ENCODE measurements at places on chromosomes 7 and 10.

GRCh38 chr10:61197057-61197456, 253.1 kb upstream of the RHOBTB1 start:
- DNase-seq = no peak

DNA sequence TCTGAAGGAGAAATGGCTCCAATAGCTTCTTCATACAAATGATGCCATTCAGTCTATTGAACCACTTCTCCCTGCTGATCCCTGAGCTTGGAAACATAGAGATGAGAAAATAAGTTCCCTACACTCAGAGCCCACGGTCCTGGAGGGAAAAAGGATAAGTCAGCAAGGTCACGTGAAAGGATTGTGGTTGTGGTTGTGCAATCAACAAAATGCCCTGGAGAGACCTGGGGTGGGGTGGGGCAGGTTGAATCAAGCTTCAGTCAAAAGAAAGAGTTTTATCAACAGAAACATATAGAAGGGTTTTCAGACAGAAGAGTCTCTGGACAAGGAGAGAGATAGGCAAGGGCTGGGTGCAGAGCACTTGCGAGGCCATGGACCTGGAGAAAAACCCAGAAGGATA, 30.1 kb downstream of the C10orf90 start:
- peak; percentile 29 for DNase-seq

DNA sequence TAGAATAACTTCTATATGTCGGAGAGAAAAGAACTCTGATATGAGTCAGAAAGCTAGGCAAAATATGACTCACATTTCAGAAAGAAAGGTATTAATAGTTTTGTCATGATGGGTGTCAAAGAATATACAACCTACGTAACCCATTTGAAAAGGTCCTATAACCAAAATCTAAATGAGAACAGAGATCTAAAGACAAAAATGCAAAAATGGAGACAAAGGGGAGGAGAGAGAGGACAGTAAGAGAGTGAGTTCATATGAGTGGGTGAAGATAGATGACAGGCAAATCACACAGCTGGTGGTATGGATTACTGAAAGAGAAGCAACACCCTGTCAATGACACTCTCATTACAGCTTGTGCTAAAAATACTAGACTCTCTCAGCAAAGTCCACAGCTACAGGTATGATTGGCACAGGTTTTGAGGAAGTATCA, 25.6 kb downstream of the ANKMY2 start:
- no peak for DNase-seq

- DNase-seq = no peak
These were observed at the start of gene PDGFA for GRCh38 chr7:519484-520390. Gene PDGFA (minus strand): TSS chr7:519846. CDS start chr7:519001, 845 bp downstream.

DNA sequence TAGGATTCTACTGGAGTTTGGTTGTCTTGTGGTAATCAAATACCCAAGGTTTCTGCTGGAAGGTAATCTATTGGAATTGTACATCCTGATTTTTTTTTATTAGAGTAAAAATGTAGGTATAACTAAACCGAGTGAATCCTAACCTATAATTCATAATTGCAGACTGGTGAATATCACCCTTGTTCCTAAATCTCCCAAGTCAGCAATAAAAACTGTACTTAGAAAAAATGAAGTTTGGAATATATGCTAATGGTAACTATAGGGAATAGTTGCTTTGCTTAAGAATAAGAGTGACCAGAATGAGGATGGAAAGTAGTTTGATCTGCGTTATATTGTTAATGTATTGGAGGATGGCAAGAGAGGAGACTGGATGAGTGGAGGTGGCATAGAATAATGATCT, 10.7 kb upstream of the FZD8 start:
- no peak for DNase-seq

DNA sequence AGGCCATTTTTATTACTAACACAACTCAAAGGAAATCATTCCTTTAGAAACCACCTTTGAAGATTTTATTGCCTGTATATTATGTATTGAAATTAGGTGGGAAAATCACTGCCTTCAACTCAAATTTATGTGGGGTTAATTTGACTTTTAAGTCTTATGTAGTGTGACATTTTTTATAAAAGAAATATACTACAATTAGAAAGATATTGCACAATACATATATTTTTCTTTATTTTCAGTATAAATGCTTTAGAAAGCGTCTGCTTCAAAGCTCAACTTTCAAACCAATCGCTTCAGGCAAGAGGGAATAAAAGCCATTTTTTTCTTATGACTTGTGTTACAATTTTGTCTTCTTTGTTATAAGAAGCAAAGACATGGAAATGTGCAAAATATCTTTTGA, 337.4 kb upstream of the ZWINT start:
- DNase-seq = no peak

- DNase-seq = no peak
These were observed 2.0 kb upstream of the BLVRA start for GRCh38 chr7:43756368-43757072.

GRCh38 chr10:66811211-66811610, 114.6 kb upstream of the LRRTM3 start:
- no peak for DNase-seq

DNA sequence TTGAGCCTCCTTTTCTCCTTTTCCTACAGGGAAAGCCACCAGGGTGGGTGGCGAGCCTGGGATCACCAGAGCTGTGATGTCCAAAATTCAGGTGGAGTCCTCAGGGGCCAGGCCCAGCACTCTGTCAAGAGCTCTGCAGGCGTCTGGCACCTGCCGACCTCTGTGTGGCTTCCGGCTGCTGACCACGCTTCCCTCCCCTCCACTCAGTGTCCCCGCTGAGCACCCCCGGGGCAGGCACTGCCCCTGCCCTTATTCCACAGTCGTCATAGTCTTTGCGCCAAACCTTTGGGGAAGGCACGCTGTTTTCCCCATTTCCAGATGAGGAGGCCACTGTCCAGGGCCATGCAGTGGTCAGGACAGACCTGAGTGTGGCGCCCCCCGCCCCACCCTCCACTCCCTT, 7.5 kb downstream of the MTG1 start:
- DNase-seq = no peak

DNA sequence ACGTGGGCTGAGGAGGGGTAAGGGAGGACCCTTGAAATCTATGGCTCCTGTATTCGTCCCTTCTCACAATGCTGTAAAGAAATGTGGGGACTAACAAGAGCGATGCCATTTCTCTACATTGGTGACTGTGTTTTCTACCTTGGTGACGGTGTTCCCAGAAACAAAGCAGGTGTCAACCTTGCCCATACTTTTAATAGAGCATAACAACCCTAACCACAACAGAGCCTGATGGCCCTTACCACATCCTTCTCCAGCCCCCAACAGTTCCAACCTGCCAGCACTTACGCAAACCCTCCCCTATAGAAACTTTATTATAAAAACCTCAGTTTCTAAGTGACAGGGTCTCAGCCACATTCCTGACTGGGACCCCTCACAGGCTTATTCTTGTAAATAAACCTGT, 28.2 kb upstream of the ADCYAP1R1 start:
- no peak for DNase-seq

DNA sequence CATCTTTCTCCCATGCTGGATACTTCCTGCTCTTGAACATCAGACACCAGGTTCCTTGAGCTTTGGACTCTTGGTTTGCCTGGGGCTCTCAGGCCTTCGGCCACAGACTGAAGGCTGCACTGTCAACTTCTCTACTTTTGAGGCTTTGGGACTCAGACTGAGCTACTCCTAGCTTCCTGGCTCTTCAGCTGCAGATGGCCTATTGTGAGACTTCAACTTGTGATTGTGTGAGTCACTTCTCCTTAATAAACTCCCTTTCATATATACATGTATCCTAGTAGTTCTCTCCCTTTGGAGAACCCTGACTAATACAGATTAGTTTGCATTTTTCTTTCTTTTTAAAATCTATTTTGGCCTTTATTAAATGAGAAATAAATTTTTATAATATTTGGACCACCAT, 276.2 kb upstream of the SEMA3C start:
- DNase-seq = no peak

GRCh38 chr7:51121931-51122425, 194.6 kb downstream of the COBL start:
- no peak for DNase-seq

DNA sequence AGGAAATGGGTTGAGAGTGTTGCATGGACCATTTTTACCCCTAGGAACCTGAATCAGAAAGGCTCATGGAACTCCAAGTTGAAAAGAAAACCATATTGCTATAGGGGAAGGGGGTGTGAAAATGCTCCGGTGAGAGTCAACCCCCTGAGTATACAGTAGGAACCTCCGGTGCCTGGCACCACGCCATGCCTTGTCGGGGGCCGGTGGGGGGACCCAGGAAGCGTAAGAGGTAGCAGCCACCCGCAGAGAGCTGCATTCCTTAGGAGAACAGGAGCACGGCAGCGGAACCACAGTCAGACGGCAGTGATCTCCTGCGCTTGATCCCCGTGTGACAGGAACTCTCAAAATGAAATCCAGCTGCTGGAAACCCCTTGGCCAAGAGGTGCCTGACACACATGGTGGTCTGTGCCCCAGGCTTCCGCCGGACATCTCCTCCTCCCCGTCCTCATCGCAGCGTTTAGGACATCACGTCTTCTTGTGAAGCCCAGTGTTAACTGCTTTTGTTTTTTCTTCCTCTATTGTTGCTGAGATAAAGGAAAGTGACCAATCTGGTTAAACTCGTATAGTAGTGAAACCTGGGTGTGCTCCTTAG, 186.8 kb downstream of the CELF2 start:
- no peak for DNase-seq

DNA sequence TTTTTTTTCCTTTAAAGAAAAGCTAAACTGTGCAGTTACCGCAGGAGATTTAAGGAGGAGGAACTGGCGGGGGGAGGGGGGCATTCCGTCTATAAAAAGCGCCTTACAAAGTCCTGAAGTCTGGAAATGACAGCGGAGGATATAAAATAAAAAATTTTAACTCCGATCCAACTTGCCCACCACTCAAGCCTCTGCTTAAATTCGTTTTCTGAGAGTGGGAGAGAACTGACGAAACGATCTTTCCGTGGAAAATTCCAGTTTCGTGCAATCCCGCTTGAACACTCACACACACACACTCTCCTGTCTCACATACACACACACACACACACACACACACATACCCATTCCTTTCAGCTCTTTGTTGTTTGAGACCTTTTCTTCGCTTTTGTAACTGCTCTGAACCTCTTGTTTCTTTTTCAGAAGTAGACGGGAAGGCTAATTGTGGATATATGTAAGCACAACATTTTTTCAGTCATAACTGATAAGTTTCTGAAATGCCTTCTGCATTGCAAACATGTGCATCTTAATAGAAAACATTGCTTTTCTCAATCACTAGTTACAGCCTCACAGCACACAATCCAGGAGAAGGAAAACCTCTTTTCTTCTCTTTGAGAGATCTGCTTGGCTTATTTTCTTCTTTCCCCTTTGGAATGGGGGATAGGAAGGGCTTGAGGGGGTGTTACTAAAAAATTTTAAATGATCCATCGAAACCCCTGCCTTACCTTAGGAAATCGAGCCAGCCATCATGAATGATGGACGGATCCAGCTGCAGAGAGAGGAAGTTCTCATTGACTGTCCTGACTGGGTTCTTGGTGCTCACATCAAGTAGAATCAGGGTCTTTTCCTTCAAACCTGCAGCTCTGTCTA, 628 bp downstream of the HPSE2 start:
- DNase-seq = no peak

DNA sequence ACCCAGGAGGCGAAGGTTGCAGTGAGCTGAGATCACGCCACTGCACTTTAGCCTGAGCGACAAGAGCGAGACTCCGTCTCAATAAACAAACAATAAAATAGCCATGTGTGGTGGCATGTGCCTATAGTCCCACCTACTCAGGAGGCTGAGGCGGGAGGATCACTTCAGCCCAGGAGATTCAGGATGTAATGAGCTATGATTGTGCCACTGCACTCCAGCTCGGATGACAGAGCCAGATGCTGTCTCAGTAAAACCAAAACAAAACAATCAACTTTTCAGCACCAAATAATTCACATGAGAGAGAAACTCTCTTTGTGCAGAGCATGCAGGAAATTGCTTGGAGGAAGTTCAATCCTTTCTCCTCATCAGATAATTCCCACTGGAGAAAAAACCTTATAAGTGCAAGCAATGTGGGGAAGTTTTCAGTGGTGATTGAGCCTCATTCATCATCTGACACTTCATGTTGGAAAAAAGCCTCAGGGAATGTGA, 13.4 kb upstream of the FIS1 start:
- DNase-seq = no peak

GRCh38 chr7:24869572-24869971, 110.4 kb downstream of the OSBPL3 start:
- no peak for DNase-seq

DNA sequence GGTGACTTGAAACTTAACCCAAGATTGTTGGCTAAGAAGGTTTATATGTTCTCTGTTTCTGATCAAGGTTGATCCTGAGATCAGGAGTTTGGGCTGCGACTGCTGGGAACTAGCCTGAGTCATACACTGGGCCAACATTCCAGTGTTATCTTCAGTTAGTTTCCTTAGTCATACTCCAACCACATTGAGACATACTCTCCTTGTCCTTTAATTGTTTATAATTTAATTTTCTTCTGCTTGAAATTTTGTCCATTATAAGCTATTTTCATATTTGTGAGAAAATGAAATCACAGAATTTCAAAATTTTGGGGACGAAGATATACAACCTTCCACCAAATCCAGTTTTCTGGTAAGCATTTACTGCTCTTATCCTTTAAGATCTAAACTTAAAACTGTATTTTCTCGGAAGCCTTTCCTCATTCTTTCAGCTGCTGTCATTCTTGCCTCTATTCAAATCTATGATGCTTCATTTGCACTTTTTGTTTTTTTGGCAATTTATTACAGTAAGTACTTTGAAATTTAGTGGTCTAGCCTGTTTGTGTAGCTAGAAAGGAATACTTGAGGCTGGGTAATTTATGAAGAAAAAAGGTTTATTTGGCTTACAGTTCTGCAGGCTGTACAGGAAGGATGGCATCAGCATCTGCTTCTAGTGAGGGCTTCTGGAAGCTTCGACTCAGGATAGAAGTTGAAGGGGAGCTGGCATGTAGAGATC, 63.4 kb upstream of the POT1 start:
- peak; percentile 60 for DNase-seq

DNA sequence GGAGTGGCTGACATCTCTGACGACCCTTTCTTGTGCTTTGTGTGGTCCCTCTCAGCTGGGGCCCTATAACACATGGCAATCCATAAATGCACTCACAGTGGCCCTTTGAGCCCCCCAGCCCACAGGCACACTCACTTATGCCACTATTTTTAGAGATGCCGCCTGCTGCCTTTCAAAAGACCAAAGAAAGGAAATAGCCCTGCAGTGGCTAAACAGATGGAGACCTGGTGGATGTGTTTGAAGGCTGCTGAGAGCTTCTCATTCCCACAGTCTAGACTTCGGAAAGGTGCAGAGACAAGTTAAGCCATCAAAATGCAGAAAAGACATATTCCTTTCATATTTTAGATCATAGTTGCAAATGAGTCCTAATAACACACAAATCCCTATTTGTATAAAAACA, 42.0 kb upstream of the PDZD8 start:
- DNase-seq = no peak

GRCh38 chr7:134186027-134186426, 58.9 kb downstream of the LRGUK start:
- DNase-seq = no peak

GRCh38 chr7:121286742-121287734, 41.8 kb upstream of the WNT16 start:
- peak; percentile 36 for DNase-seq

- no peak for DNase-seq
These were observed 40.1 kb downstream of the TSPAN12 start for GRCh38 chr7:120817851-120818250.

GRCh38 chr10:67302701-67303100, 376.9 kb downstream of the LRRTM3 start:
- DNase-seq = no peak

Measured in epithelial cell of prostate (primary cell).